RKO (cell line): ENCODE measurements at places on chromosomes 16 and 17.

DNA sequence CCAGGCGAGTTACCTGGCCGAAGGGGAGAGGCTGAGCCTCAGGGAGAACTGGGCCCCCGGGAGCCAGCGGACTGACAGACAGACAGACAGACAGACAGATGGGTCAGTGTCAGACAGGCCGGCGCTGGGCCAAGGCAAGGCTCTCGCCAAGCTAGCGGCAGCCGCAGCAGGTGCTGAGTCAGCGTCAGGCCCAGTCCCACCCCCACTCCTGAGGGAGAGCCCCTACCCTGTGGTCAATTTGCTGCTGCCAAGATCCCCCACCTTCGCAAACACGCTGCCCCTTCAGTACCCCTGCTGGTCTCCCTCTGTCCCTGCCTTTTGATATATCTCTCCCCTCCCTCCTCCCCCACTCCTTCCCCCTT lies 1.5 kb downstream of the FGF11 start:
- peak; percentile 15 for DNase-seq

GRCh38 chr17:75346906-75347305 lies 57.7 kb upstream of the SLC25A19 start:
- no peak for DNase-seq

DNA sequence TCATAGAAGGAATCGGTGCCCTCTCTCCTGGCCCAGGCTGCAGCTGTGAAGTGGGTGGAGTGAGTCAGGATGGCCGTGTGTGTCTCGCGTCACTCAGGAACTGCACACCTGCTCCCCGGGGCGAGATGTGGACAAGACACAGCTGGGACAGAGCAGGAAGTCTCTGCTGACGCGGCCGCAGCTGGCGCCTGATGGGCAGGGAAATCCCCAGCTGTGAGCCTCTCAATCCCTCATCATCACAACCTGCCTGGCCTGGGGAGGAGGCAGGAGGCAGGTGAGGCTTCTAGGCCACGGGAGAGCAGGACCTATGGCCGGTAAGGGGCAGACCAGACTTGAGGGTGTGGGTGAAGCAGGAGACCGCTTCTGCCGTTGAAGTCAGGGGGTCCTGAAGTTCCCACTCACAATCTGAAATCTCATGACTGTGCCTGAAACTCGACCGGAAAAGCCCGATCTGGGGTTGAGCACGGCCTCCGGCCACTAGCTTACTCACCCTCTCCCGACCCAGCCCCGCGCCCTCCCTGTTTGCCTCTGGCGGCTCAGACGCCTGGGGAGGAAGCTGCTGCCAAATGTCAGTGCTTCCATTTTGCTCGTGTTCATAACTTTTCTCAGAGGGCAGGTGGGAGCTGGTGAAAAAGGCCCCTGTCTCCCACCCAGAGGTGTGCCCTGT lies 1.1 kb upstream of the TRPV3 start:
- DNase-seq, result peak; percentile 38

GRCh38 chr17:44518032-44518431 lies 14.8 kb upstream of the GPATCH8 start:
- no peak for DNase-seq

DNA sequence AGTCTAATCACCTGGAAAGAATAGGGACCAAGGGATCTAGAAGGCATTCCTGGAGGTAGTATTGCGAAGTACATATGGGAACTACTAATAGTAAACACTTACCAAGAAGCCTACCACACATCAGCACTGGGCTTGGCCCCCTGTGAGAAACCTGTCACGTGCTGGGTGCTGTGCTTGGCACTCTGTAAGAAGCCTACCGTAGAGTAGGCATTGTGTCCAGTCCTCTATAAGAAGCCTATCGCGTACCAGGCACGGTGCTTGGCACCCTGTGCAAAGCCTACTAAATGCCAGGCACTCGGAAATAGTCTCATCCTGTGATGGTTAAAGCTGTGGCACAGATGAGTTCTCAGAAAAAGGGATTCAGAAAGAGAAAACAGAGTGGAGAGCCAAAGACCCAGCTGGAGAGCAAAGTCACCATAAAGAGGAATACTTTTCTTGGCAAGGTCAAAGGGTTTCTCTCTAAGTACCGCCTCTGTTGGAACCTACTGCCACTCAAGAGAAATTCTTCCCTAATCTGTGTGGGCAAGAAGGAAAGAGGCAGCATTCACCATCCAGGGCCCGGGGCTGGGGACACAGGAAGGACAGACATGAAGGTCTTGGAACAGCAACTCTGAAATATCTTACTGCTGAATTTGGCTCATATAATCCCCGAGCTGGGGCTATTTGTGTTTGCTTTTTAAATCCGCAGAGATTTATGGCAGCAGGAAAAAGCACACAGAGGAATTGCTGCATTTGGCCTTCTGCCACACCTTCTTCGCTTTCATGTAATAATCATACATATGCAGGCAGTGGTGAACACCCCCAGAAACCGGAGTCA lies 81.8 kb downstream of the VAT1L start:
- DNase-seq, result no peak

DNA sequence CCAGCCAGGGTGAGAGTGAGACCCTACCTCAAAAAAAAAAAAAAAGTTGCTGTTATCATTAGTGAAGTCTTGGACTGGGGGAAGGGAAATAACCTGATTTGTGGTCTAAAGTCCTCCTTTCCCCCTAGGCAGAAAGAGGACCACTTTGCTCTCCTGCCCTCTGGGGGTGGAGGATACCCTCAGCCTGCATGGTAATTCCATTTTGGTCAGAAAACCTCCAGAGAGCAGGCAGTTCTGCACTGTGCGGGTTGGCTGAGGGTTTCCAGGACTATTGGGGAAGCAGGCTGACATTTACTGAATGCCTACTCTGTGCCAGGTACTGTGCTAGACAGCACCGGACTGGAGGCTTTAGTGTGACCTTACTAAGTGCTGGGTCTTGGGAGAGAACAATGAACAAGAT lies 2.6 kb downstream of the ADAP2 start:
- no peak for DNase-seq

DNA sequence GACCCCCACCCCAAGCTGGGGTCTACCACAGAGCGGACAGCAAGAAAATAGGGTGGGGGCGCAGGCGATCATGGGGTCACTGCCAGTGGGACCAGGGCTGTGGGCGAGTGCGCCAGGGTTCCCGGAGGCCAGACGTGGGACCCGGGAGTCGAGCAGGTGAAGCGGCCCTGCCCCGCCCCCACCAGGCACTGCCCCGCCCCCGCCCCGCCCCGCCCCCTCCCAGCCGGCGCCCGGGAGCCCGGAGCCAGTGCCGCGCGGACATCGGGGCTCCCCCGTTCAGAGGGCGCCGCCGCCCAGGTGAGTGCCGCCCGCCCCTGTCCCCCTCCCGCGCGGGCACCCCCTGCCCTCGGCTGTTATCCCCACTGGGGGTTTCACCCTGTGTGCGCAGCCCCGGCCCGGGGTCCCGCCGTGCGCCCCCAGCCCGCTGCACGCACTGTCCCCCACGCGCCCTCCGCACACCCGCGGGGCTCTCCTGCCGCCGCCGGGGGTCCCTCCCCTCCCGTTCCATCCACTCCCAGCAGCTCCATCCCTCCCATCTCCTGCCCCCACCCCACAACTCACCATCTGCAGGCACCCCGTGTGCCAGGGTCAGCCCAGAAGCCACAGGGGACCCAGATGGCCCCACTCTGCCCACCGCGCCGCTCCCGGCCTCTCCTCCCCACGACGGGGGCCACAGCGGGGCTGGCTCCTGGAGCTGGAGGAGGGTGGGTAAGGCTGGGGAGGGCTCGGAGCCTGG lies at the start of gene SSTR5:
Gene SSTR5 (plus strand): TSS at position 222 of the 736 bp plus-strand sequence. CDS start 6,122 bp downstream, outside the sequence.
- no peak for DNase-seq

DNA sequence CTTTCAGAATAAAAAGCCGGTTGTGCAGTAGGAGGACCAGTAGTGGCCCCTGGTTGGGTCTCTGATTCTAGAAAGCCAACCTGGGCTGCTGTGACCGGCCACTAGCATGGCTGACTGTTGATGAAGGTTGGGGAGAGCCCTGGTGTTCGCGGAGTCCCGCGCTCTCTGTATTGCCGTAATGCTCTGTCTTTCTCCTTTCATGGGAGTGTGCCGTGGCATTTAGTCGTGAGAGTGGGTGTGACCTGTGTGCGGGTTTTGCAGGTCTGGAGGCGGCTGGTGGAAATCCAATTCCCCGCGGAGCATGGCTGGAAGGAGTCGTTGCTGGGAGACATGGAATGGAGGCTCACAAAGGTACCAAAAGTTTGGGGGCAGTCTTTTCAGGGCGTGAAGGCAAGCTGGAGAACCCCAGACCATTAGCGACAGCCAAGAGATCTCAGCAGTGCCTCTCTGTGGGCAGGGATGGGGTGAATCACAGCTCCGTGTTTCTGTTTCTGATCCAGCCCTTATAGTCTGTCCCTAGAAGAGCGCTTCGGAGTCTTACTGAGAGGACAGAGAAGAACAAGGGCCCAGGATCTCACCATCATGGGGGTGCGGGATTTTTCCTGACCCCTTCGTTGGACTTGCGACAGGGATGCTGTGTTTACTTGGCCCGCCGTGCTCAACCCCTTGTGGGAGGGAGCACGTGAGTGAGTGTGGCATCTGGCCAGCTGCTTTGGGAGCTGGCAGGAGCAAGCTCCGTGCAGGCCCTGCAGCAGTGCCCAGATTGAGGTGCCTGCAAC lies 56.5 kb downstream of the RNF213 start:
- no peak for DNase-seq

DNA sequence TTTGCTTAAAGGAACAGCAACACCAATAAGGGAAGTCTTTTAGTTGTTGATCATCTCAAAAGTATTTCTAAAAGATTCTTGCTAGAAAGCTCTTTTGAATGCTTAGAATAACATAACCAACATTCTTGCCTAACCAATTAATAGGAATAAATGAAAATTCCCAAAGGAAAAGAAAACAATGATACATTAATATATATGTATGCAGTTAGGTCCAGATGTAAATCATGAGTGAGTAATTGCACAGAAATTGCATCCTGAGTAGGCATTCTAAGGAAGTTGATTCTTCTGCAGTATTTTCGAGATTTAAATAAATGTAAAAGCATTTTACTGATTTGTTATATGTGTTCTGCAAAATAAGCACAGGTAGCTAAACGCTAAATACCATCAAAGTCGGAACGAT lies 22.1 kb downstream of the COX10 start:
- no peak for DNase-seq

- DNase-seq, result no peak
These were observed 2.4 kb upstream of the SLC5A10 start for GRCh38 chr17:18949566-18949965.

DNA sequence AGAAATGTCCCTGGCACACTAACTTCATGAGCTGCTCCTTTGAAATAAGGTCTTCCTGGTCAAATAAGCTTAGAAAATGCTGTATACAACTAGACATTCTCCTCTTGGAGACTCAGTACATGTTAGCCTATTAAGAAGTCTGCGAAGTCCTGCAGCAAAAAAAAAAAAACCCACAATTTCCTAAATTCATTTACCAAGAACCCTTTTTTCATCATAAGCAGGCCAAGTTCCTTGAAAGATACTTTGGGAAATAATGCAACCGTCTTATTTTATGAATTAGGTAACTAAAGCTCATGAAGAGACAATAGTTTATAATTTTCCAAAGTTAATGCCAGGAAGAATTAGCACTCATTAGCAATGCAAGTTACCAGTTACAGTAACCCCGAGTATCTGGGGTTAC lies 49.0 kb upstream of the HAS3 start:
- no peak for DNase-seq

GRCh38 chr16:11145173-11145818 lies 110.7 kb downstream of the SOCS1 start:
- no peak for DNase-seq

DNA sequence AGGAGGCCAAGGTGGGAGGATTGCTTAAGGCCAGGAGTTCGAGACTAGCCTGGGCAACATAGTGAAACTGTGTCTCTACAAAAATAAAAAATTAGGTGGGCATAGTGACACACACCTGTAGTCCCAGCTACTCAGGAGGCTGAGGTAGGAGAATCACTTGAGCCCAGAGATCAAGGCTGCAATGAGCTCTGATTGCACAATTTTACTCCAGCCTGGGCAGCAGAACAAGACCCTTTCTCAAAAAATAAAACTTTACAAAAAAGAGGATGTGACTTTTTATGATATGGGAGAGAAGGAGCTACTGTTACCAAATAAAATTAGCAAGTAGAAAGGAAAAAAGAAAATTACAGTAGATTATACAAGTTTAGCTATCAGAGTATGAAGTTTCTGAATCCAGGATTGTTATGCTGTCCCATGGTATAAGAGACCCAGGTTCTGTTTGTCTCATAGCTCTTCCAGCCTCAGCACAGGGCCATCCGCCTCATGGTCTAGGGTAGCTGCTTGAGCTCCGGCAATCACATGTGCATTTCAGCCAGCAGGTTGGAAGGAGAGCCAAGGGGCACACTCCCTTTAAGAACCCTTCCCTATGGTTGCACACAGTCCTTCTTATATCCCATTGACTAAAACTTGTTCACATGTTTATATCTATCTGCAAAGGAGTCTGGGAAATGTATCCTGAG lies 13.5 kb downstream of the EEF2K start:
- no peak for DNase-seq

GRCh38 chr16:16992975-16993765 lies 477.6 kb downstream of the XYLT1 start:
- no peak for DNase-seq

DNA sequence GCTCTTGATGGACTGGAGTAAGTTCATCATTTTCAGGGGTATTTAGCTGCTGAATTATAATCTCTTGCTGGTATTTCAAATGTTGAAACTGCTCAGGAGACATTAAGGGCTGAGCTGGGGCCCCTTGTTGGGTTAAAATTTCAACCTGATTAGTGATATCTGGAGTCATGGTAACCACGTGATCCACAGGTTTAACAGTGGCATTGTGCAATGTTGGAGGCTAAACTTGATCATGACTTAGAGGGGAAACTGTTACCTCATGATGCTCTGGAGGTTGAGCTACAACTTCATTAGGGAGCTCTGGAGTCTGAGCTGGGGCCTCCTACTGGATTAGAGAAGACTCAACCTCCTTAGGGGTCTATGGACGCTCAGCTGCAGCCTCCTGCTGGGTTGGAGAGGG lies 17.2 kb upstream of the MPP2 start:
- DNase-seq, result no peak

GRCh38 chr16:52812678-52813556 lies 239.8 kb downstream of the CHD9NB start:
- DNase-seq, result peak; percentile 74

DNA sequence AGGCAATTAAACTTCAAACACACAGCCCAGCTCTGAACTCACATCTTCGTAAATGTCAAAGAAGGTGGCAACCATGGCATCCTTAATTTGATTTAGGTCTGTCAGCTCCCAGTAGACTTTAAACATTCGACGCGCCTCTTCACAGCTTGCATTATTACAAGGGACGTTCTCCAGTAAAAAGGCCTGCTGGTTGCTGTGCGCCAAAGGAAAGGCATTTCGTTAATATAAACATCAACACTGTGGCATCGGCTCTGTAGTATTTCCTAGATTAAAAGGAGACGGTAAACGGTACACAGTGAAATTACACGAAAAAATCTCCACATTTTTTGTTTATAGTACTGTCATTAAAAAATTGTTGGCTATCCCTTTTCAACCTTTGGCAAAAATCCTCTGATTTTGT lies 116.8 kb upstream of the NETO2 start:
- no peak for DNase-seq
